ENCODE measurements at places on chromosomes 16 and 17.

DNA sequence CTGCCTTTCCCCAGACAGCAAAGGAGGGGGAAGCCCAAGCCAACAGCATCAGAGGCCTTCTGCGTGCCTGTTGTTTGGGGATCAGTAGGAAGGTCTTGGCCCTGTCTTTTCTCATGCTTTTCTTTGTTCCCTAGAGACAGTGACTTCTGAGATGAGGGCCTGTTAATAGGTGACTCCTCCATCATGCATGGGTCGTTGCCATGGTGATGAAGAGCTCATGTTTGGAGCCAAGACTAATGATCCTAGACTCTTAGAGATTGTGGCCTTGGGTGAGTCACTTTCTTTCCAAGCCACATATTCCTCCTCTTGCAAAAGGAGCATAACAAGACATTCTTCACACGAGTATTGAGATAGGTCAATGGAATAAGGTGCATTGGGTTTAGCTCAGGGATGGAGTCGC, 201.1 kb upstream of the ASIC2 start:
- no peak for DNase-seq

DNA sequence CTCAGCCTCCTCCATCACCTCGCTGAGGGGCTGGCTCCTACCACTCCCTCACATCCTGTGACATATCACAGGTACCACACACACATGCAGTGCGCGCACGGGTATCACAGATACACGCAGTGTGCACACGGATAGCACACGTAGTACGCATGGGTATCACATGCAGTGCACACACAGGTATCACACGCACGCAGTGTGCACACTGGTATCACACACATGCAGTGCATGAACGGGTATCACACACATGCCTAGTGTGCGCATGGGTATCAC, 30.1 kb downstream of the ACSF3 start:
- no peak for DNase-seq

- no peak for DNase-seq
Measured at GRCh38 chr17:31511195-31511578, 119.7 kb downstream of the RAB11FIP4 start.

- no peak for DNase-seq
Measured at GRCh38 chr16:303760-304505, 21.0 kb downstream of the PDIA2 start.

DNA sequence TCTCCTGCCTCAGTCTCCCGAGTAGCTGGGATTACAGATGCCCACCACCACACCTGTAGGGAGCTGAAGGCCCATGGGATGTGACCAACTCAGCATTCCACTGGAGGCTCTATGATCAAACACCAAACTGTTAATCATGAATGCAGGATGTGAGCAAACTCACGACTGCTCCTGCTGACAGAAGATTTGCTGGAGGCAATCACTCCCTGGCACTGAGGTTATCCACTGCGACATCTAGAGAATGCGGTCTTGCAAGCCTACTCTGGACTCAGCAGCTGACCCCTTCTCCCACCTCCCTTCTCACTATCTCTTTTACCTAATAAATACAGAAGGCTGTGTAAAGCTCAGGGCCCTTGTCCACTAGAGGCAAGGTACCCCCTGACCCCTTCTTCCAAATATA, 4.9 kb downstream of the TEX14 start:
- DNase-seq, result no peak

DNA sequence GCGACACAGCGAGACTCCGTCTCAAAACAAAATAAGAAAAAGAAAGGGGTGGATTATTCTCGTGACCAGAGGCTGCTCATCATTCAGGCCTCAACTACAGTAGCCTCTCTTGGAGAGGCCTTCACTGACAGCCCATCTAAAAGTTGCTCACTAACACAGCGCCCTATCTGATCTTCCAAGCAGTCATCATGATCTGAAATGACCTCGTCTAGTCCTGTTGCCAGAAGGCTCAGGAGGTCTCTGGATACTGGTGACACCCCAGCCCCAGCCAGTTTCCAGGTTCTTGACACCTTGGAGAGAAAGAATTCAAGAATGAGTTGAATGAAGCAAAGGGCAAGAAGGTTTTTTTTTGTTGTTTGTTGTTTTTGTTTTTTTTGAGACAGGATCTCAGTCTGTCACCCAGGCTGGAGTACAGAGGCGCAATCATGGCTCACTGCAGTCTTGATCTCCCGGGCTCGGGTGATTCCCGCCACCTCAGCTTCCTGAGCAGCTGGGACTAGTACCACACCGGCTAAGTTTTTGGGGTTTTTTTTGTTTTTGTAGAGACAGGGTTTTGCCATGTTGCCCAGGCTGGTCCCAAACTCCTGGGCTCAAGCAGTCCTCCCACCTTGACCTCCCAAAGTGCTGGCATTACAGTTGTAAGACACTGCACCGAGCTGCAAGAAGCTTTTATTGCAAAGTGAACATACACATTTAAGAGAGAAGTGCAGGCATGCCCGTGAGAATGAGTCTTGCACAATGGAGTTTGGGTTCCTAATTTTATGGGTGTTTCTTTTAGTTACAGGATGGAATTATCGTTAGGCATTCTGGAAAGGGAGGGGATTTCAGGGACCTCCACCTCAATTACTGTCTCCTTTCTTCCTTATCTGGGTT, 2.7 kb upstream of the ZC3H7A start:
- no peak for DNase-seq

GRCh38 chr16:4261557-4262172, 11.2 kb downstream of the TFAP4 start:
- peak; percentile 68 for DNase-seq

DNA sequence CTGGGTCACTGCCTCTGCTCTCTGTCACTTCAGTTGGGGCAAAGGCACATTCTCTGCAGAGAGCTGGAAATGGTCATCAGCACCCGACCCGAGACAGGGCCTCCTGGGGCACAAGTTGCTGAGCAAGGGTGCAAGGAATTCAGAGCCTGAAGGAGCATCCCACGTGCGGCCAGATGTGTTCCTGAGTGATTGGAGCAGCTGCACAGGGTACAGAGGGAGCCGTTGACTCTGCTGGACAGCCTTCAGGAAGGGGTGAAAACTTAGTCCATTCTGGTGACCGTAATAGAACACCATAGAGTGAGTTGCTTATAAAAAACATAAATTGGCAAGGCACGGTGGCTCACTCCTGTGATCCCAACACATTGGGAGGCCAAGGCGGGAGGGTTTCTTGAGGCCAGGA, 106.8 kb downstream of the CCDC182 start:
- no peak for DNase-seq

- DNase-seq, result no peak
Measured at GRCh38 chr16:73172973-73173709, 125.2 kb upstream of the ZFHX3 start.

DNA sequence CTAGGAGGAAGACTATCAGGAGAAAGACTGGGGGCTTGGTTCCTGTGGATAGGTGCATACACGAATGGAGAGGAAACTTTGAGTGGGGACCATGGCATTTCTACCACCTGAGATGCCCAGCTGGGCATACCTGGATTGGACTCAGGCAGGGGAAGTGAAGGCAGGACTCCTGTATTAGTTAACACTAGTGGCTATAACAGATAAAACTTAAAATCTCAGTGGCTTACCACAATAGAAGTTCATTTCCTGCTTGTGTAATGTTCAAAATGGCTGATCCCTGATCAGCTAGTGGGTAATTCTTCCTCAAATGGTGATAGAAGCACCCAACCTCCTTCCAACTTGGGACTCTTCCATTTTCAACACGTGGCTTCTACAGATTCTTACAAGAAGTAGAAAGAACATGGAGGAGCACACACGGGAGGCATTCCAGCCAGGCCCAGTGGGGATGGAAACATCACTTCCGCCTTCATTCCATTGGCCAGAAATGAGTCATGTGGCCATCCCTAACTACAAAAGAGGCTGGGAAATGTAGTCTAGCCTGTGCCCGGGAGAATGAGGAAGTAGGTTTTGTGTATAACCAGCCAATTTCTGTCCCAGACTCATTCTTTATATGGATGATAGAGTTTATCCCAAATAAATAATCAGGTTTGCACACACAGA, 112.1 kb downstream of the UTP18 start:
- no peak for DNase-seq

DNA sequence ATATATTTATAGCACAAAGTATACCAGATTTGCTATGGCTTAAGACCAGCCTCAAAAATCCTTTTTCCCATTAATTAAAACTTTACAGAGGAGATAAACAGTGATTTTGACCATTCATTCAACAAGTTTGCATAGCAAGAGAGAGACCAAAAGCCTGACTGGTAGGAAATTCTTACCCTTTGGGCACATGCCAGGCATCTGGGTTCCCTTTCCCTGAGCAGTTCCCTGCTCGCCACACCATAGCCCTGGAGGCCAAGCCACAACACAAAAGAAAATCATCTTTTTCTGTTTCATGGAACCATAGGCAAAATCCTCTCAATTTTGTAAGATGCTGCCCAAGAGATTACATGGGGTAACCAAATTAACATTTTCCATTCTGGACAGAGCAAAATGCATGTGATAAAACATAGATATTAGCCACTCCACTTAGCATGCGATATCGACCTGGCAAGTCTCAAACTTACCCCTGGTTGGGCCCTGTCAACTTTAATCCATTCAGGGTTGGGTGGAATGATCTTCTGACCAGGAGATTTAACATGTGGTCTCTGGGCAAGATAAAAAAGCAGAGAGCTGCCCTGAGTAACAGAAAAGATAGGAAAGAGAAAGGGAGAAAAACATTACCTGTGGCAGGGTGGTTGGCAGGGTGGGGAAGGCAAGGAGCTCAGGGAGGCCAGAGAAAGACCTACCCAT, 57.6 kb upstream of the B4GALNT2 start:
- no peak for DNase-seq

DNA sequence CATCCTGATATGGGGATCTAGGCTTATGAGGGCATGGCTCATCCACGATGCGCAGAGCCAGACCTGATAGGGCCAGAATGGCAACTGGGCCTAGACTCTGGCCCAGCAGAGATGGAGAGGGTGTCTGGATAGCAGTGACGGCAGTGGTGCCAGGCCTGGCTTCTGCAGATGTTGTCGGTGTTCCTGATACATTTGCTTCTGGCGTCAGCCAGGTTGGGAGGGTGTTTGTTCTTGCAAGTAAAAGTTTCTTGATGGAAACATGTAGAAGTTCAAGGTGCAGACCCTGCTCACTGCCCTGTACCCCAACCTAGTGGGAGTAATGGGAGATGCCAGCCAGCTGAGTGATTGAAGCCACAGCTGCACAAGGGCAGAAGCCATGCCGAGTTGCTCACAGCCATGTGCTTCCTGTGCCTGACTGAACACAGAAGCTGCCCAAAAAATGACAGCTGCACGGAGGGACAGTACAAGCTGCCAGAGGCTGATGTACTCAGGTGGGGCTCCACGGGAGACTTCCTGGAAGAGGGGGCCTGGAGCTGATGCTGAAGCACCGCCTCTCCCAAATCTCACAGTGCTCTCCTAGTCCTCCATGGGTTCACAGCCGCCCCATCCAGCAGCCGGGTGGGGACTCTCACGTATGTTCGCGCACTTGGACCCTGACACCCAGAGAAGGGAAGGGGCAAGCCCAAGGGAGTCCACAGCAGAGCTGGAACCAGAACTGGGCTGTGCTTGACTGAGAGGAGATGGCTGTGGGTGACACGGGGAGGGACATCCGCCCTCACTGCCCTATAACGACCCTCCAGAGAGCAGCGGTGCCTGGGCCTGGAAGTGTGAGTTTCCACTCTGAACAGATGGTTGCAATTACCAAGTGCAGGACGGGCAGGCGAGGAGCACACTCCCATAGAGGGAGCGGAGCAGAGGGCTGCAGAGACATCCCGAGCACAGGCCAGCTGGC, 78.7 kb downstream of the N4BP1 start:
- DNase-seq, result no peak

- DNase-seq, result no peak
Measured at GRCh38 chr16:4450931-4451519, 23.4 kb downstream of the NMRAL1 start.

GRCh38 chr17:72234985-72235384, 114.2 kb downstream of the SOX9 start:
- no peak for DNase-seq

- DNase-seq, result no peak
Measured at GRCh38 chr17:48497103-48497502, 33.7 kb downstream of the HOXB1 start.

GRCh38 chr16:89712274-89712781, 8.4 kb downstream of the VPS9D1 start:
- no peak for DNase-seq

- DNase-seq, result no peak
Measured at GRCh38 chr17:10048629-10049350, 143.7 kb upstream of the RCVRN start.

DNA sequence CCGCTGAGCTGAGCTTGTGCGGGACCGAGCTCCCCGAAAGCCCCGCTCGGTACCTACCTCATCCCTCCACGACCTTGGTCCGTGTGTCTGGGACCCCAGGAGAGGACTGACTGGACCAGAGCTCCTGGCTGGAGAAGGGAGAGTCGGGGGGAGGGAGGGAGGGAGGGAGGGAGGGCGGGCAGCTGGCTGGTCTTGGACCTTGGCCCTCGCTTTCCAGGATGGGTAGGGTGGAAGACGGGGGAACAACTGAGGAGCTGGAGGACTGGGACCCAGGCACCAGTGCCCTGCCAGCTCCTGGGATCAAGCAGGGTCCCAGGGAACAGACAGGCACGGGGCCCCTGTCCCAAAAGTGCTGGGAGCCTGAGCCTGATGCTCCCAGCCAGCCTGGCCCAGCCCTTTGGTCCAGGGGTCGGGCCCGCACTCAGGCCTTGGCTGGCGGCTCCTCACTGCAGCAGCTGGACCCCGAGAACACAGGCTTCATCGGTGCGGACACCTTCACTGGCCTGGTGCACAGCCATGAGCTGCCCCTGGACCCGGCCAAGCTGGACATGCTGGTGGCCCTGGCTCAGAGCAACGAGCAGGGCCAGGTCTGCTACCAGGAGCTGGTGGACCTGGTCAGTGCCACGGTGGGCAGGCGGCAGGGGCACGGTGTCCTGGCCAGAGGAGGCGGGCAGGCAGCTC, 553 bp downstream of the RHBDL1 start:
- no peak for DNase-seq

- DNase-seq, result no peak
Measured at GRCh38 chr17:44967907-44968224, 237 bp downstream of the C1QL1 start.

DNA sequence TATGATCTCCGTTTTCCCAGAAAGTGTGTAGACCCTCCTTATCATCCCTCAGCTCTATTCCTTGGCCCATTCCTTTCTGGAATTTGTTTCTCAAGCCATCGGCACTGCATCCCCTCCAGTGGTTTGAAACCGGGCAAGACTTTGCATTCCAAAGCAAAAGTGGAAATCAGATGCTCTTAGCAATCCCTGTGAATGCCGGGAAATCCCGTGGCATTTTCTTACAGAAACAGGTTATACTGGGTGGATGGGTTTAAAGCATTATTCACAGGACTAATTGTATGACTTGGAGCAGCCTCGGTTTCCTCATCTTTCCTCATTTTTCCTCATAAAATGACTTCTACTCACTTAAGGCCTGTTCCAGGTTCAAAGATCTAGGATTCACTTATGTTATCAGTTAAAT, 52.0 kb downstream of the MAP2K6 start:
- no peak for DNase-seq

DNA sequence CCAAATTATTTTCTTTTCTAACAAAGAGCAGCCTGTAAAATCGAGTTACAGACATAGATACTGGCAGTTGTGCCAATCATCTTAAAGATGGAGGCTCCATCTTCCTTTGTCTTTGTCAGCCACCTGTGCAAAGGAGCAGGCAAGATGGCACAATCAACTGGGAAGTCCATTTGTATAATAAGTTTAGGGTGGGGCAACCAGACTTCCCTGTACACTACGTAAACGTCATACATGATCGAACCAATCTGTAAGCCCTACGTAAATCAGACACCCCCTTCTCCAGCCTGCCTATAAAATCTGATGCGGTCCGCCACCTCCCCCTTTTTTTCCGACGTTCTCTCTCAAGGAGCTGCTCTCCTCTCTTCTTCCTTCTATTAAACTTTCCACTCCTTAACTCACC, 31.4 kb upstream of the MEAK7 start:
- DNase-seq, result no peak

GRCh38 chr17:1206026-1206777, 26.4 kb upstream of the ABR start:
- no peak for DNase-seq
